ENCODE measurements at places on chromosomes 16 and 17.
A peak's percentile ranks its signal among the peaks of the same experiment; 100 is the strongest.

DNA sequence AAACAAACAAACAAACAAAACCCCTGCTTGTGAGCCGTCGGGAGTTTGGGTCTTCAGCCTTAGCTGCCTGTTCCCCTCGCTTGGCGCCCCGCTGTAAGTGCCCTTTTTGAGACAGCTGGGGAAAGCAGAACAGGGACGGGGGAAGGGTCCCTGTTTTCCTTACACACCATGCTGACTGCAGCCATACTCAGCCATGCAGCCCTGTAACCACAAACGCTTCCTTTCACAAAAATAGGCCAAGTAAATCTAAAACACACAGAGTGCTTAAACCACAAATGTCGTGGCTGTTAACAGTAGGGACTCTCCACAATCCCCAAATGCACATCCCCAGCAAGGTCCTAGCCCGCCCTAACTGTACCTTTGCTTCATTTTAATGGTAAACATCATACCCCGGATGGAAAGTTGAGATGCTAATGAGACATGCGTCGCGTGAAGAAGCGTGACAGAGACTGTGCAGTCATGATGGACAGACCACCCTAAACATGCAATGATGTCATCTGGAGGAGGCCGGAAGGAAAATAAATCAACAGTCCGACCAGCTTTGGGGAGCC is 129.9 kb downstream of the MGAT5B start:
- peak; percentile 17 for DNase-seq

- no peak for DNase-seq
Observed at GRCh38 chr17:63452046-63452961, 6.2 kb upstream of the CYB561 start.

DNA sequence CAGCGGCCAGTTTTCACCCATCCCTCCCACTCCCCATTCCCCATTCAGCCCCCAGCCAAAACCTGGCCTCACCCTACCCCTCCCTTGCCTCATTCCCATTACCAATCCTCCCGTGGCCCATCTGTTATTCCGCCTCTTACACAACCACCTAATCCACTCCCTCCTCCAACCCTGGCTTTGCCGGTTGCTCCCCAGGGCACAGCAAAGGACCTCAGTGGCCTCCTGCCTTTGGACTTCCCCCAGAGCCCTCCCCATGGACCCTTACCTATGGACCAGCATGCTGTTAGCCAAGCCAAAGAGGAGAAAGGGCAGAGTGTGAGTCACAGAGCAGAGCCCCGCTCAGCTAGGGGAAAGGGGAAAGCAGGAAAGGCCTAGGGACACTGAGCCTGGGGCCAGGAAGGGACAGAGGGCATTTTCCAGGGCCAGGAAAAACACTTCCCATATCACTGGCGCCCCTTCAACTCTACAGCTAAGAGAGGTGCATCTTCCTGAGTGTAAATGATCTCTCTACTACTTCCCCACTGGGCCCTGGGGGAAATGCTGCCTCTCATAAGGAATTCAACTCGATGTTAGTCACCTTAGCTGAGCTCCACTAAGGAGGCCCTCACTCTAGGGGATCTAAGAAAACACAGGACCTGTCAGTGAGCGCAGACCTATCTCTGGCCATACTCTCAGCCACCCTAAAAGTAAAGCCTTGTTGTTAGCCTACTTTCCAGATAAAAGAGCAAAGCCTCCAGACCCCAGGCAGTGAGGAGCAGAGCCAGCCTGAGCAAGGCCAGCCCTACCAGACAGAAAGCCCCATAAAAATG is 10.6 kb downstream of the PEMT start:
- DNase-seq: peak; percentile 35

DNA sequence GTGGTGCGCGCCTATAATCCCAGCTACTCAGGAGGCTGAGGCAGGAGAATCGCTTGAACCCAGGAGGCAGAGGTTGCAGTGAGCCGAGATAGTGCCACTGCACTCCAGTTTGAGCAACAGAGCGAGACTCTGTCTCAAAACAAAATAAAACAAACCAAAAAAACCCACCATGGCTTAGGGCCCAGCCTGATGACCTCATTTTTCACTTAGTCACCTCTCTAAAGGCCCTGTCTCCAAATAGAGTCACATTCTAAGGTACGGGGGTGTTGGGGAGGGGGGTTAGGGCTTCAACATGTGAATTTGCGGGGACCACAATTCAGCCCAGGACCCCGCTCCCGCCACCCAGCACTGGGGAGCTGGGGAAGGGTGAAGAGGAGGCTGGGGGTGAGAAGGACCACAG is 1.4 kb upstream of the STH start:
- DNase-seq: peak; percentile 37

DNA sequence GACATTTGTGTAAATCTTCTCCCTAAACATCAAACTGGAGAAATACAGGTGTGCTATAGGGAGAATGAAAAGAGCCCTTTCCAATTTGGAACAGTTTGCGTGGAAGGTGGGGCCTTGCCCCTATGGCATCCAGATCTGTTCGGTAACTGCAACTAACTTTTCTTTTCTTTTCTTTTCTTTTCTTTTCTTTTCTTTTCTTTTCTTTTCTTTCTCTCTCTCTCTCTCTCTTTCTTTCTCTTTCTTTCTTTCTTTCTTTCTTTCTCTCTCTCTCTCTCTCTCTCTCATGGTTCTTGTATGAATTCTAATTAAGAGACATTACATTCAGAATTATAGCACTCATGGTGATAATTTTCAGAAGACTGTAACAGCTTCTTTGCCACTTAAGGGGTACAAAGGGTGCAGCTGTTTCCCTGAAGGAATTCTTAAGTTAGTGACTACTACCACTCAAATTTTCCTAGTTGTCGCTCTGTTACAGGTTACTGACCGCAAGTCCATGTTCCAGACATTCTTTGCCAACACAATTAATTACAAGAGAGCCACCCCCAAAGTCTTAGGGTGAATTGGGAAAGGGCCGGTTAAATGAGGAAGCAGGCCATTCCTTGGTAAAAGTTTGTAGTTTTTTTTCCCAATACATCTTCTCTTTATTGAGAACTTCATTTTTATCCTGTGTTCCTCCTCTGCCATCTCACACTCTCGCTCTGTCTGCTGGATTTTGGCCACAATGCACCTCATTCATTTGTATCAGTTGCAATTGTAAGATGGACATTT is 69.8 kb downstream of the KSR1 start:
- DNase-seq: no peak

GRCh38 chr17:46056800-46057304 is 57.8 kb downstream of the STH start:
- DNase-seq: peak; percentile 67

- no peak for DNase-seq
Observed at GRCh38 chr16:8564934-8565345, 25.4 kb downstream of the TMEM114 start.

- no peak for DNase-seq
Observed at GRCh38 chr16:58501242-58502131, 1.5 kb downstream of the NDRG4 start.

DNA sequence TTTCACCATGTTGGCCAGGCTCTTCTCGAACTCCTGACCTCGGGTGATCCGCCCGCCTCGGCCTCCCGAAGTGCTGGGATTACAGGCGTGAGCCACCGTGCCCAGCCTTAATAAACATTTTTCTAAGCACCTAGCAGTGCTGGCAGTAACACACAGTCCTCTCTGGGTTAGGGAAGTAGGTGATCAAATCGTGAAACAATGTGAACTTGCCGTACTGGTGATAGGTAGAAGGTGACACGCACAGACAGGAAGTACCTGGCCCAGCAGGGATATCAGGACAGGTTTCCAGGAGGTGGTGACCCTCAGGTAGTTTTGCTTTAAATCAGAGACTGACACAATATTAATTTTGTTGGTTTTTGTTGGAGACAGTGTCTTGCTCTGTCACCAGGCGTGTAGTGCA is 4.5 kb downstream of the PLD2 start:
- no peak for DNase-seq

DNA sequence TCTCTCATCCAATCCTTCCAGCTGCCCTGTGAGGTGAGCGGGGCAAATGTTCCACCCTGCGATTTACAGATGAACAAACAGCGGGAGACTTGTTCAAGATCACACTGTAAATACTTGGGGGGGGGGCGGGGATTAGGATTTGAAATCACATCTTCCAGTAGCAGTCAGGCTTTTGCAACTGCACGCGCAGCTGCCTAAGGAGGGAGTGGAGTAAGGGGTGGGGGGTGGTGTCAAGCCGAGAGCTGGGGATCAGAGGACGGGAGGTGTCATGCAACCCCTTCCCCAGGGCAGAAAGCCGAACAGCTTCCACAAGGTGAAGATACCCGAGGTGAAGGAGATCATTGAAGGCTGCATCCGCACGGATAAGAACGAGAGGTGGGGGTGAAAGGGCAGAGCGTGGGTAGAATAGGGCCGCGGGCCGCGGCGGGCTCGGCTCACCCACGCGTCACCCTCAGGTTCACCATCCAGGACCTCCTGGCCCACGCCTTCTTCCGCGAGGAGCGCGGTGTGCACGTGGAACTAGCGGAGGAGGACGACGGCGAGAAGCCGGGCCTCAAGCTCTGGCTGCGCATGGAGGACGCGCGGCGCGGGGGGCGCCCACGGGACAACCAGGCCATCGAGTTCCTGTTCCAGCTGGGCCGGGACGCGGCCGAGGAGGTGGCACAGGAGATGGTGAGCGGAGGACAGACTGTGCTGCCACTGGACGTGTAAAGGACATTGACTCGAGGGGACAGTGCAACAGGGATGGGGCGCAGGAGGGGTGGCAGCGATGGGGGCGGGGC is 4.6 kb downstream of the WNK4 start:
- DNase-seq: peak; percentile 25

DNA sequence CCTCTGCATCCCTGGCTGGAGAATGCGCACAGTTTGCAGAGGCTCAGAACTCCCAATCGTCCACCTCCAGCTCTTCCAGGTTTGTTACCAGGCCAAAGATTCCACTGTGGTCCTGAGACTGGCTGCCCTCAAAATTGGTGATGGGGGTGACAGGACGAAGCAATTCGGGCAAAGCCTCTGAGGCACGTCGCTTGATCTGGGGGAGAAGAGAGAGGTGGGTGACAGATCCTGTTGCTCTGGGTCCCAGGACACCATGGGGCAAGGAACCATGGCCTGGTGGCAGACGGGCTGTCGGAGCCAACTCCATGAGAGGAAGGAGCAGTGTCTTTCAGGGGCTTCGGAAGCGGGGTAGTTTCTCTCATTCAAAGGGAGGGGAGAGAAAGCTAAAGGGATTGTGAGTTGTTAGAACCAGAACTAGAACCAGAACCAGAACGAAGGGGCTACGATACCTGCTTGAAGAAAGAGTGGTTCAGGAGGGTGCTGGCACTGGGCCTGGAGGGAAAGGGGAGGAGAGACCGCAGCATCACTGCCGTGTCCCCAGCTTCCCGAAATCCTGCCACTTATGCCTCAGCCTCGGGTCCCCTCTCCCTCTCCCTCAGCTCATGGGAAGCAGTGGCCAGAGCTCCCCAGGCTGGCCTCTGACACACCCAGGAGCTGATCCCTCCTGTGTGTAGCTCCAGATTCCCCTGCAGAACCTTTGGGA is 3.8 kb upstream of the LIMD2 start:
- DNase-seq: no peak

DNA sequence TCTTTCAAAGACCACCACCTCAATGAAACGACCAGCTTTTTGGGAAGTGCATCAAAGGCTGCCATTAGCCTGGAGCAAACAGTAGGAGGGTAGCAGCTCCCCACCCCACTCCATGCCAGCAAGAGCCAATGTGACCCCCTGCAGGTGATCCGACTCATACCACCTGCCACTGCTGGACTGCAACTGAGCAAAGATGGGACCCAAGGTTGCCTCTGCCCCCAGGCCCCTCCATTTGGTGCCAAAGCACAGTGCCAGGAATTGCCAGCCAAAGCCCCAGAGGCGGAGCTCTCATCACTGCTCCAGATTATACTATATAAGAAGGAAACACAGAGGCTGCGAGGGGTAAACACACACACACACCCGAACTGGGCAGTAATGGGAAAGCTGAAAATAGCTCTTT is 8.3 kb downstream of the PITPNM3 start:
- no peak for DNase-seq

DNA sequence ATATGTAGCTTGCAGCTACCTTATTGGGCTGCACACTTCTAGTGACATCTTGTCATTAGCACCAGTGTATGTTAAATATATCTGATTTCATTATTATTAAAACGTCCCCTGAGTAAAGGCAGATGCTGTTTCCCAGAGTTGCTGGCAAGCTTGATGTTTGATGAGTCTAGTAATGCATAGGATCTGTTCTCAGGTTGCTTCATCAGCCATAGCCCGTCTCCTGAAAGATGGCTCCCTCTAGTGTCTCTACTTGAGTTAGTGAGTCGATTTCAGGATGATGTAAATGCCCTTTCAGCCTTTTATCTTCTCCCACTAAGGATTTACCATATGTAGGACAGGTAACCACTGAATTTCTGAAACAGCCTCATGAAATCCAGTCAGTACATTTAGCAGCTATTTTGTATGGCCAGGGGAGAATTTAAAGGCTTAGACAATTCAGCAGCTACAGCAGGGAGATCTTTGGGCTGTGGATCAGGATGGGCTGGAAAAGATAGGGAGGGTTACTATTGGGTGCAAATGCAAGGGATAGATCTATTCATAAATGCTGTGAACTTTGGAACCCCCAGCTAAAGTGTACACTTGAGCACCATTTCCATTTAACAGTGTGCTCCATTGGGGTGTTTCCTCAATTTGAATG is 376.3 kb downstream of the CNTNAP4 start:
- peak; percentile 51 for DNase-seq

DNA sequence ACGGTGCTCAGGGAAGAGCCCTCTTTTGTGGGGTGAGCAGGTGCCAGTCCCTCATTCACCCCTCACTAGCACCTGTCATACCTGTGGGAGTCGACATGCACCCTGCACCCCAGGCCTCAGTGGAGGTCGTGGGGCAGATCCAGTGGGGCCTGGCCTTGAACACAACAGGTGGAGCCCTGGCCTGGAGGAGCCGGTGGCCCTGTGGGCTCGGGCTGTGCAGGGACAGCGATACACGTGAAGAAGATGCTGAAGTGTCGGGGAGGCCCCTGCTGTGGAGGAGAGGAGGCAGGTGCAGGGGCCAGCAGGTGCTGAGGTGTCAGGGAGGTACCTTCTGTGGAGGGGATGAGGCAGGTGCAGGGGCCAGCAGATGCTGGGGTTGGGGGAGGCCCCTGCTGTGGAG is 31.8 kb downstream of the ZNF750 start:
- no peak for DNase-seq

DNA sequence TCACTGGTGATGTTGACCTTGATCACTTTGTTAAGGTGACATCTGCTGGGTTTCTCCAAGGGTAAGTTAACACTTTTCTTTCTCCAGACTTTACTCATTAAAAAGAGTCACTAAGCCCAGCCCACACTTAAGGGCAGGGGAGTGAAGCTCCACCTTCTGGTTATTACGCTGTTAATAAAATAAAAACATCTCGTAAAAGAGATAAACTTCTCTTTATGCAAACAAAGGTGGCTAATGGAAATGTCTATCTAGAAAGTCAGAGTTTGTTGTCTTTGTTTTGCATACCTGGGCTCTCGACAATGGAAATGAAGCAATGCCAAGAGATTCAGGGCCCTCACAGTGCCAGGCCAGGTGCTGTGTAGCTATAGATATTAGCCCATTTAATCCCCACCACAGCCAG is 134.4 kb downstream of the ZFHX3 start:
- DNase-seq: no peak

Measured in fibroblast of skin of right quadriceps (primary cell).